Right ventricle myocardium inferior (tissue), 1 donor: ENCODE measurements at places on chromosomes 6 and 20.

DNA sequence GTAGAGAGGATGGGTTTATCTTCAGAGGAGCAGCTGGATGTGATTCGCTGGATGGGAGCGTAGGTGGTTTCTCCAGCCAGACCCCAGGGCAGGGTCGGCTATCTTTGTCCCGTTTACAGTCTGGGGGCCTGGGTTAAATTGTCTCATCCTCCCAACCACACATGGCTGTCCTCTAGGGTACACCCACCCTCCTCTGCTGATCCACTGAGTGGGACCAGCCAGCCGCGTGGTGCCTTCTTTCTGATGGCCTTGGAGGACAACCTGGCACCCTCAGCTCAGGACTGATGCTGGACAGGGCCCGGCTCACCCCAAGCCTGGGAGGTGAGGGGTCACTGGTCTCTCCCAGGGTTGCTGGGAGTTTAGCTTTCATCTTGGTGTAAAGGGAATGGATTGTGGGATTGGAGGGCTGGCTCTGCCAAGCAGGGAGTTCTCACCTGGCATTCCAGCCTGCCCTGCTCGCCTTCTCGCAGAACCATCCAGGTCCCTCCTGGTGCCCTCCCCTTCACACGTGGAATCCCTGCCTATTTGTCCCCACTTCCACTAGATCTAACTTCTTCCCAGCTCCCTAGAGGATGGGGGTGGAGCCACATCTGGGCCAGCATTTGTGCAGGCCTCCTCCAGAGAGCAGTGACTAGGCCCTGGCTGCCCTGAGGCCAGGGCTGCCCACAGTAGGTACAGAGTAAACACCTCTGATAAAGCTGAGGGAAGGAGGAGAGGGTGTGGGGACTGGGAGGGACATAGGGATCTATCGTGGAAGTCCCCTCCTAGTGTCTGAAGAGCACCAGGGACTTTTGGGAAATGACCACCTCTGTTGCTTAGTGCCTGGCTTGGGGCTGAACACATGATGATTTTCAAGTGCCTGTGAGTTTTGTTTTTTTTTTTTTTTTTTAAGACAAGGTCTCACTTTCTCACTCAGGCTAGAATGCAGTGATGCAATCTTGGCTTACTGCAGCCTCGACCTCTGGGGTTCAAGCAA, 1.6 kb downstream of the ITPR3 start:
- no peak for DNase-seq

GRCh38 chr6:154598399-154598798, 87.9 kb upstream of the CNKSR3 start:
- DNase-seq, result no peak

DNA sequence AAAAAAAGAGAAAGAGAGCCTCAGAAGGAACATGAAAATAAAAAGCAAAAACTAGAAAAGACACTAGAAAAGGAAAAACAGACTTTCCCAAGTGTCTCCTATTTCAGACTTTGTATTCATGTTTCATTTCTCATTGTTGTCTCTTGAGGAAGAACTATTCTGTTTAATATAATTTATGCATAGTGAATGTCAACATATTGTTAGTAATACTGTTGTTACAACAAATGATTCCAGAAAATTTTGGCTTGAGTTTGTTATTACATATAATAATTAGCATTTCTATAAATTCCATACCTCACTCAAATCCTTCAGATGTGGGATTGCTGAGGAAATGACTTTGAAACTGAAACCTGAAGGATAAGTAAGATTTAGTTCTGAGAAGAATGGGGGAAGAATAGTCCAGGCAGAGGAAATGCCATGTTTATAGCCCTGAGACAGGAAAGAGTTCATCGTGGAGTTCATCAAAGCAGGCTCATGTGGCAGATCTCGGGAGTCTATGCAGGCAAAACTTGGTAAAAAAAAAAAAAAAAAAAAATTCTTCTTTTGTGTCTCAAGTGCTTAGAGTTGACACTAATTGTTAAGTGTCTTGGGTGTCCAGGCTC, 53.1 kb upstream of the EIF2S2 start:
- DNase-seq, result no peak

DNA sequence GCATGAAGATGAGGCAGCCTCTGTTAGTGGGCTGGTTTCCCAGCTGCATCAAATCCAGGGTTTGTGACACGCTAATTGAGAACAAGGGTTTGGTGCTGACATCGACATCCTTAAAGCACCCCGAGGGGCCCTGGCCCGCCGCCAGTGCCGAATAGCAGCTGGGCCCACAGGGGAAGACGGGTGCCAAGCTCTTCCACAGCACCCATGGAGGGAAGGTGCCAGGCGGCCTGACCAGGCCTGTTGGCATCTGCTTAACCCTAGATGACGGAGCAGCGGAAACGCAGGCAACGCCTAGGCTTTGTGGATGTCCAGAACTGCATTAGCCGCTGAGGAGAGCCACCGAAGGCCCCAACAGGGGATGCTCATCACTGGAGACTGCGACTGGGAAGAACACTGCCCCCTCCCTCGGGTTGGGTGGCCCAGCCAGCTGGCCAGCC, 16.0 kb downstream of the UQCC2 start:
- DNase-seq, result peak; percentile 64

GRCh38 chr20:59645761-59646171, 41.4 kb downstream of the PHACTR3 start:
- DNase-seq, result no peak

- DNase-seq, result no peak
Measured at GRCh38 chr6:5271926-5272325, 10.6 kb downstream of the FARS2 start.

- no peak for DNase-seq
Measured at GRCh38 chr6:32785781-32786533, 22.6 kb upstream of the HLA-DQB2 start.

- no peak for DNase-seq
Measured at GRCh38 chr20:24589381-24589780, 120.0 kb downstream of the SYNDIG1 start.

DNA sequence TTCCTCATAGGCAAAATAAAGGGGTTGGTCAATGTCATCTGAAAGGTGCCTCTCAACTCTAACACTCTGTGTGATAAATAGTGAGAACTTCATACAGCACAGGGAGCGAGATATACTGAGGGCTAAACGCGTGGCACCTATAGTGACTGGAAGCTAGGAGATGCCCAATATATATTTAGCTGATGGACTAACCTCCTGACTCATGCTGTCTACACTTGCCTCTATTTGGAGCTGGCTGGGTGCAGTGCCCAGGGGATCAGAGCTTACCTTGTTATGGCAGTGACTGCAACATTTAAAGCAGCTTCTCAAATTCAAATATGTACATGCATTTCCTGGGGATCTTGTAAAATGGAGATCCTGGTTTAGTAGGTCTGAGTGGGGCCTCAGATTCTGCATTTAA, 111.6 kb upstream of the PLN start:
- DNase-seq, result no peak

GRCh38 chr6:37173493-37174195, 3.7 kb downstream of the PIM1 start:
- no peak for DNase-seq

DNA sequence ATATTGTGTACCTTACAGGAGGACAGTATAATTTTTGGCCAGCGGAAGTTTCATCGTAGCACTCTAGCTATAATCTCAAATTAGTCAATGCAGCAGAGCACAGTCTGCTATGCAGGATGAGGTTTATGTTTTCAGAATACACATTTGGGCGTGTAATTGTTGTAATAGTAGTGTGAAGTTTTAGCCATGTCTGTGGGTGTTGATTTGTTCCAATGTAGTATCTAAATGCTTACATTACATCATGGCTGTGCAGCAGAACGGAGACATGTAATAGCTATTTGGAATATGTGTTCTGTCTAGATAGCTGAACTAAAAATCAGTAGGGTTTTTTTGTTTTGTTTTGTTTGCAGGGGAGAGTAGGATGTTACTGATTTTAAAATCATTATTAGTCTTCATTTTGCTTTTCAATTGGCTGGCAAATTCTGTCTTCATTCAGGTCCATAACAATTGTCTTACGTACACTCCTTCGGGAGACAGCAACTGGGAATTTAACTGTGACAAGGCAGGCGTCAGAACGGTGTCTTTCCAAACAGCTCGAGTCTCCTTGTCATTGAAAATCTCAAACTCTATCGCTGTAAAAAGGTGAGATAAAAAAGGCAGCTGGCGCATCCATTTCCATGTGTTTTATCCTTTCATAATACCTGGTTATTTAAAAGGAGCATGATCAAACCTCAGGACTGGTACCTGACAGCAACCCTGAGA, 65.1 kb upstream of the CDH4 start:
- DNase-seq, result no peak

- DNase-seq, result no peak
Measured at GRCh38 chr6:137040393-137040792, 4.4 kb downstream of the IL20RA start.

- no peak for DNase-seq
Measured at GRCh38 chr6:12336121-12336971, 46.2 kb downstream of the EDN1 start.

- no peak for DNase-seq
Measured at GRCh38 chr6:78093906-78094305, 441.1 kb downstream of the MEI4 start.

DNA sequence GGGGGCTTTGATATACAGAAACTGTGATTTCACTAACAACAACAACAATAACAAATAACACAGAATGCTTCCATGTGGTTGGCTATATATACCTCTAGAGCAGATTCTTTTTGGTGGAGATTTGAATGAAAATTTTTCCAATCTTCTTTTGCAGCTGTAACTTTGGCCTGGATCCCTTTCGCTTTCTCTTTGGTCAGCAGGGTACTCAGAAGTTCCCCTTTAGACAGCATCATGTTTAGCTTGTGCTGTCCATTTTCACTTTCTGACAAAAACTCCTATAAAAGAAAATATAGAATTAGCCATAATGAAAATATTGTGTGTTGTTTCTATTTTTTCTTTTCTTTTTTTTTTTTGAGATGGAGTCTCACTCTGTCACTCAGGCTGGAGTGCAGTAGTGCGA, 264.2 kb downstream of the SYNE1 start:
- DNase-seq, result no peak

DNA sequence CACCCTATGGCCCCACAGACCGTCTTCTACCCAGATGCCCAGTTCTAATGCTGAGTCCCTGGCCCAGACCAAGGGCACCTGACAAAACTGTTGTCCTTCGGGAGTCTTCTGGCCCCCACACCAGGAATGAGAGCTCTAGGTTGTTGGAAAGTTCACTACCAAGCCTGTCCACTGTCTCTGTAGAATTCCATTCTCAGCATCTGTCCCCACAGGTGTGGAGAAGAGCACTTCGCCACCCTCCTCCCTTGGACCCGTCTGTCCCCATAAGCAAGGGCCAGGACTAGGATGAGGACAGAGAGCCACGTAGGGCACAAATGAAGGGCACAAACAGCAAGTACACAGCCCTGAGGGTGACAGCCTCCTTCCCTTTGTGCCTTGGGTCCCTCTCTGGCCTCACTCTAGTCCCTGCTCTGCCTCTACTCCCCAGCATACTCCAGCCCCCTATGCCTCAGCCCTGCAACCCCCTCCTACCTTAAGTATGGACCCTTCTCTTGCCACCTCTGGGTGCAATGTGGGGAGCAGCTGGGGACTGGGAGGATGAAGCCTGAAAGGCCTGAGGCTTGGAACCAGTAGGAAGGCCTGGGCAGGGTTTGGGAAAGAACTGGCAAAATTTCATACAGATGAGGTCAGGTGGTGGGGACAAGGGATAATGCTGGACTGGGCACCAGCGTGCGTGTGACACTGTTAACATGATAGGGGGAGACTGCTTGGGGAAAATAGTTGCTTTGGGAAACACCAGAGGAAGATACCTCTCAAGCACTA, 4.3 kb downstream of the LZTS3 start:
- peak; percentile 49 for DNase-seq
